Left renal pelvis (tissue), 4 donors: ENCODE measurements at places on chromosomes 2 and 18. TPM values are rescaled to one million over a fixed set of nuclear protein-coding genes. Genes with fewer than 3 reads are reported as not detected.

- DNase-seq: no peak
Observed at GRCh38 chr2:109454765-109455394, 158.9 kb downstream of the SEPTIN10 start.

PARD3B gene
- 38.8 TPM for polyA plus RNA-seq

NT5C1B gene
- 1.1 TPM for polyA plus RNA-seq

DNA sequence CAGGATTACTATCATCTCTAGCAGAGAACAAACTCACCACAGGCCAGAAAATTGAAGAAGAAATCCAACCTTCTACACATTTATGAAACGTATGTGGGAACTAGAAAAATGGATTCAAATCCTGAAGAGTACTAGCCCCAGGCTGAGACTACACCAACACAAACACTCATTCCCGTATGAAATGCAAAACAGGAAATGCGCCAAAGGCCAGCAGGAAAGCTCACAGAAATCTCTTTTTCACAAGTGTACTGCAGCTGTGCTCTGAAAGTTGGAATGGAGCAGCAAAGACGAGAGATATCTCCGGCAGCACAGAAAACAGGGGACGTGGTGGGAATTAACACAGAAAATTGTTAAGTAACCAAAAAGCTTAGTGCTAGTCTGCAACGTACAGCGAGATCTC is 913.5 kb downstream of the TDRD15 start:
- no peak for DNase-seq

DNA sequence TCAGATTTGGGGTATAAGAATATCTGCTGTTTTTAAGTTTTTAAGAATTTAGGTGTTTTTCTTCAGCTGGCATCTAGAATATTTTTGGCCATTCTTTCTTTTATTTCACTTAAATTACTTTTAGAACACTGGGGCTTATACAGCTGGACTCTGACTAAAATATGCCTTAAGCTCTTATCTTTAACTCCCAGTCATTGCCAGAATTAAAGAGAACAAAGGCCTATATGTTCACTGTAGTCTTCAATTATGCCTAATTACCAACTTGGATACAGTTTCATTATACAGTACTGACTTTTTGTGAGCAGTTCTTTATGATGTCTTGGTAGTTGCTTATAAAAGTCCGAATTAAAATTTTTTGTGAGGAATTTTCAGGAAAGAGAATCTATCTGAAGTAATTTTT is 192.8 kb downstream of the ZNF407 start:
- DNase-seq: no peak

DNA sequence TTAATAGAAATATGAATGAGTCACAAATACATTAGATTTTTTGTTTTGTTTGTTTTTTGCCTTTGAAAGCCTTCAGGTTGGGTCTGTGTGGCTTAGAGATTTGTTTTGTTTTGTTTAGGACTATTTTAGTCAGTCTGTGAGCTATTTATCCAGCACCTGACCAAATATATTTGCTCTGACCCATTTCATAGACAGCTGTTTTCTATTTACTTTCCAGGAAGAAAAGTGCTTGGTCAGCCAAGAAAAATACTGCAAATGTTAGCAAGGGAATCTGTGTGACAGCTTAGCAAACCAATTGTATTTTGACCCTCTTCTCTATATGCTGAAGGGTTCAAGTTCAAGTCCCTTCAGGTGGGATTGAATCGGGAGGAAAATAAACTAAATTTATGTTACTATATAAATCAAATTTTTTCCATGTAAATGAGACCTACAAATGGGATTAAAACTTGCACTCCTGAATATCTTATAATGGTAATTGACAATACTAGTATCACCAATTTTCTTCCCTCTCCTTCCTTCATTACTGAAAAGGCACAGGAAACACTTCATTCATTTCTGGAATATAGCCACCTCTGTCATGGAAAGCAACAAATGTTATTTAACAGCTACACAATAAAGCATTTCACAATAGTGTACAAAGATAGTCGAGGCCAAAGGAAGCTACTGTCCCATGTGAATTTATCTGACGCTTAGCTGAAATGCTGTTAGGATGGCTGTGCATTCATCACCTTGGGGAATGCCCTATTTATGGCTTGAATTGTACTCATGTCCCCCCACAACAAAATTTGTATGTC is 23.1 kb upstream of the KLF7 start:
- no peak for DNase-seq

- no peak for DNase-seq
Observed at GRCh38 chr2:23122681-23123215, 262.2 kb upstream of the KLHL29 start.

DNA sequence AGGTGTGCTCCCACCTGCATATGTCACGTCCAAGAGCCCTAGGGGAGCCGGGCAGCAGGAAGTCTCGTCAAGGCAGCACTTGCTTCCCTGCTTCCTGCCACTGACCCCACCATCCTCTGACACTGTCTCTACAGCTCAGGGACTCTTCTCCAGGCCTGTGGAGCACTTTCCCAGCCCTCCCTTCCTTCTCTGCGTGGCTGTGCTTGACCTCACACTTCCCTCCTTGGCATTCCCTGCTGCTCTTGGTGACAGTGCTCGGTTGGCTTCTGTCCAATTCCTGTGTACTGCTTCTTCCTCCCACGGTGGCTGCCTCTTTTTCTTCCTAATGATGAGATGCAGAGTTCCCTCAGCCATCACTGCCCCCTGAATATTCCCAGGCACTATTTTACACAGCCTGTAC is 2.8 kb downstream of the CIDEA start:
- DNase-seq: no peak

GRCh38 chr2:145960479-145961163 is 1440.7 kb upstream of the ZEB2 start:
- no peak for DNase-seq

DNA sequence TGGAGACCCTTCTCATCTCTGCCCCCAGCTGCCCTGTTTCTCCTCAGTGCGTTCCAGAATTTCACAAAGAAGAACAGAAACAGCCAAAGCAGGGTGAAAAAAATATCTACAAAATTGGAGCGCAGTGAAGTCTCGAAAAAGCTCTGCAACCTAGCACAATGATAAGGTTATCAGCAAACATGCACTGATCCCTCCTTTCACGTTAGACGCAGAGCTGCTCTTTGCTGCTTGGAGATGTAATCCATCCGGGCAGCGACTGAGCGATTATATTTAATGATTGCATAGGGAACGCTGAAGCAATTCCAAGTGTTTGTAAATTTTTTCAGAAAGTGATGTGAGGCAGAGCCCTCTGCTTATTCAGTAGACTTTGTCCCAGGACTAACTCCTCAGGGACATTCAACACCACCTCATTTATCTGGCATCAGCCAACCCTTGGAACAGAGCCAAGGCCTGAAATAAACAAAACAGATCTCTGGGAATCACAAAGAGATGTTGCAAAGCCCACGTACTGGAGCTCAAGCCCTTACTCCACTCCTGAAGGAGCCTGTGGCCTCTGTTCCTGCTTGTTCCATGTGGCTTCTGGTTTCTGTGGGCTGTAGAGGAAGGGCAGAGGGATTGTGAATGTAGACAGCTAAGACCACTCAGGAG is 172.6 kb upstream of the BCL2L11 start:
- DNase-seq: no peak

DNA sequence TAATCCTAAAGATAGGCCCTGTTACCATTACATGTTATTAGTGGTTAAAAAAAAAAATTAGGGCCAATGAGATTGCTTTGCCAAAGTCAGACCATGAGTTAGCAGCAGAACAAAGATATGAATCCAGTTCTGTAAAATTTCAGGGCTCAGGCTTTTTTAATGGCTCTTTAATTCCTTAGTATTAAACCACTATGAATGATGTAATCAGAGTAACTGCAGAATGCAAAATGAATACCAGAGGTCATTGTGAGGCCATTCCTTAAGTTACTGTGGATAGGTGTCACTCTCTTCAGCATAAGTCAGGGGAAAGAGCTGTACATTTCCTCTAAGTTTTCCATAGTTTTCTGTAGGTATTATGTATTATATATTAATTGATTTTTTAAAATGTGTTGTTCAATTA is 42.2 kb upstream of the TBR1 start:
- no peak for DNase-seq

ANKRD29 gene
- polyA plus RNA-seq: 2.9 TPM

- DNase-seq: no peak
Observed at GRCh38 chr2:226740039-226740648, 59.5 kb downstream of the IRS1 start.

GRCh38 chr2:37104178-37104577 is 19.9 kb downstream of the GPATCH11 start:
- DNase-seq: no peak

DNA sequence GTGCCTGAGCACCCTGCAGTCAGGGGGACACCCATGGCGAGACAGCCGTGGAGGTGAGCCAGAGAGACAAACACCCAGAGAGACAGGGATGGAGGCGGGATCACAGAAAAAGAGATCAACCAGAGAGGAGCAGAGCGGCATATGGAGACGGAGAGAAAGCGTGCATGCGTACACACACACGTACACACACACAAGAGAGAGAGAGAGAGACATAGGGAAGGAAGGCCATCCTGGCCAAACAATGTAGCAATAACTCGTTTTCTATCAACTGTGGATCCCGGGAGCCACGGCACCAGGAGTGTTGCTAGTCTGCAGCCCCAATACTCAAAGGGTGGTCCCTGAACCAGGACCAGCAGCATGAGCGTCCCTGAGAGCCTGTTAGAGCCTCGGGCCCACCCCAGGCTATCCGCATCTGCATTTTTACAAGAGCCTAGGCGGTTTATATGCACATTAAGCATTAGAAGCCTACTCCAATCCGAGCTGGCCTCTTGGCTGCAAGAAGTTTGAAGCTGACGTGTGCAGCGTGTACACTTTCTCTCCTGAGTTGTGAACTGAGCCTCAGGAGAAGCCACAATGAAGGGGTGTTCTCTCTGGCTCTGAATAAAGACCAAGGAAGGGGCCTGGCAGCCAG is 50.1 kb upstream of the MYCN start:
- DNase-seq: no peak

- DNase-seq: no peak
Observed at GRCh38 chr2:185255566-185255965, 483.0 kb upstream of the FSIP2 start.

DNA sequence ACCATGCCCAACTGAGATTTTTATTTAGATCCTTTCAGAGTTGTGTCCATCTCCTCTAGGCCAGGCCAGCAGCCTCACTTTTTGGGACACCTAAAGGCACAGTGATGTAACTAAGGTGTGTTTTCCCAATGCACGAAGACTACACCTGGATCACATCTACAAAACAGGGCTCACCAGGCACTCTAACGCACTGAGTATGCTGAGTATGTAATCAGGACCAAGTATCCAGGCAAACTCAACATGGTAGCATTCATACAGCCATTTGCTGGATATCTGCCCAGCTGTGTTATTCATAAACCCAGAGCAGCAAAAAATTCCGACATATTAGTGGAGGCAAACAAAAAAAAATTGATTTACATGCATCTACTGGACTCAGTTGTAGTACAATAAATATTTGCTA is 33.8 kb downstream of the LPIN2 start:
- no peak for DNase-seq

- DNase-seq: no peak
Observed at GRCh38 chr2:232006253-232006652, 44.7 kb downstream of the DIS3L2 start.

VAPA gene
- 306 TPM for polyA plus RNA-seq

HTR2B gene
- polyA plus RNA-seq: 29.8 TPM

DNA sequence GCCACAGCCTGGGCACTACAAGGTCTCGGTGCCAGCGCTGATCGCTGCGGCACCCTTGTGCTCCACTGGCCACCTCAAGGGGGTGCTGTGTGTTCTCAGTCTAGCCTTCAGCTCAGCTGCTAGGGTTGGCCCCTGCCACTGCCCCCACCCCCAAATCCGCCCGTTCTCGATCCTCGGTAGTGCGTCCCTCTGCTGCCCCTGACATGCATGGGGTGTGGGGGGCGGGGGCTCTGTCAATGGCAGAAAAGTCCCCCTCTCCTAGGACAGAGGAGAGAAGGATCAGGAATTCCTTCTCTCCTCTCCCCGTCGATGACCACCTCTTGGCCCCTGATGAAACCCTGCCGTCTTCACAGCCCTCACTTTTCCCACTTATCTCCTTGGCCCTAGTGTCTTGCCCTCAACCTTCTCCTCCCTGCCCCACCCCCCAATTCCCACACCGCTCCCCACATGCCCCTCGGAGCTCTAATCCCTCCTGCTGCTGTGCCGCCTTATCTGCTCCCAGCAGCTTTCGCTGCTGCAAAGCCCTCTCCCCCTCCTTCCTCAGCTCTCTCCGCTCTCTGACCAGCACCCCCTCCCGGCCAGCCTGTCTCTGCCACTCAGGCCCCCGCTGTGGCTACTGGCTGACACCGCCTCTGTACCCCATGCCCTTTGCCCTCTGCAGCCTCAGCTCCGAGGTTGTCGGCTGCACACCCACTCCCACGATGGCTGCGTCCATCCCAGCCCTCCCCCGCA is 4.3 kb upstream of the ASIC4 start:
- no peak for DNase-seq

DNA sequence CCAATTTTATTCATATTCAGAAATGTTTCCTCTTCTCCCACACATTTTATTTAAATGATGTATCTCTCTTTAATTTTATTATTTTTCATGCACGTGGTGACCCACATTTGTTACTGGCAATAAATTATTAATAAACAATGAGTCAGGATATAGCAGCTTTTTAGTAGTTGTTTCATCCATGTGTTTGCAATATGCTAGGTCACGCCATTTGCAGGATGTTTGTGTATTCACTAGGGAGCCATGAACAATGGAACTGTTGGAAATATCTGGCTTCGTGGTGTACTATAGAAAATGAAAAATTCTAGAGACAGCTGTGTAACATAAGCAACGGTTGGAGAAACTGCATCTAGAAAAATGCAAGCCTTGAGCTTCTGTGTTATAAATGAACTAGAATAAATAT is 176.0 kb upstream of the COL3A1 start:
- no peak for DNase-seq

GRCh38 chr2:71153585-71154224 is 23.3 kb downstream of the MPHOSPH10 start:
- no peak for DNase-seq

DNA sequence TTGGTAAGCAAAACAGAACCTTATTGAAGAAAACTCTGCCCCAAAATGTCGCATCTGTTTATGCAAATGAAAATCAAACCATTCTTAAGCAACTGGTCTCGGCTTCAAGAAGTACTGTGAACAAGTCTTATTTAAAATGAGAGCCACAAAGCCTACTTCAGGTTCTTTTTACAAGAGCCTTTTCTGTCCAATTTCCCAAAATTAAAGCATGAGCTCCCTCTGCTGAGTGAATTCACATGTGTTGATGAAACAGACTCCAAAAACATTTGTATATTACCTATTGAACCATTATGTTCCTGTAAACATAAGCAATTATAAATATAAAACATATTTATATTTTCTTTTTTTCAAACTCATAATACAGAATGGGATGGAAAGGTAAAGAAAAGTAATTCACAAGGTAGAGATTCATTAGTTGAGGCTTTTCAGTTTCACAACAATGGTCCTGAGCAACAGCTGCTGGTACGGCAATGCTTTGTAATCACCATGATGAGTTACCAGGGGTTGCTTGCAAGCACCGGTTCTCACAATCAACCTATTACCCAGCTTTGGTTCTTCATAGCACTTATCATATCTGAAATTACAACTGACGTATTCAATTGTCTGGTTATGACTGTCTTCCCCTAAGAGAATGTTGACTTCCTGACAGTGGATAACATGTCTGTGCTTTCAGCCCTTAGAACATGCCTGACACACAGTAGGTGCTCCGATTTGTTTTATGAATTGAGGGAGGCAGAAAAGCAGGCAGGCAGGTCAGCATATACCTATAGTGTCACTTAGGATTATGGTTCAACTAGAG is 108.4 kb upstream of the BZW1 start:
- DNase-seq: peak; percentile 51

- DNase-seq: no peak
Observed at GRCh38 chr2:157312866-157313486, 12.6 kb downstream of the ERMN start.
